ENCODE measurements at places on chromosomes 6 and 20.

DNA sequence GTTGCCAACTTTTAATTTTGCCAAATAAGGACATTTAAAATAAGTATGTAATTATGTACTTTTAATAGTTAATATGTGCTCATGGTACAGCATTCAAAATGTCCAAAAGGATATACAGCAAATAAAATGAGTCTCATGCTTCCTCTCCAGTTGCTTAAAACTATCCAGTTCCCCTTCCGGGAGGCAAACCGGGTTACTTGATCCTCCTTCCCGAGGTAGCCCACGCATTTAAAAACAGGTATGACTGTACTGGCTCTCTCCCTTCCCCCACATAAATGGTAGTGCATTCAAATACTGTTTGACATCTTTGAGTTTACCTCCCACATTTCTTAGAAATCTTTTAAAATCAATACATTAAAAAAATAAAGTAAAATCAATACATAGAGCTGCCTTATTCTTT is 66.4 kb downstream of the PHF20 start:
- no peak for DNase-seq

DNA sequence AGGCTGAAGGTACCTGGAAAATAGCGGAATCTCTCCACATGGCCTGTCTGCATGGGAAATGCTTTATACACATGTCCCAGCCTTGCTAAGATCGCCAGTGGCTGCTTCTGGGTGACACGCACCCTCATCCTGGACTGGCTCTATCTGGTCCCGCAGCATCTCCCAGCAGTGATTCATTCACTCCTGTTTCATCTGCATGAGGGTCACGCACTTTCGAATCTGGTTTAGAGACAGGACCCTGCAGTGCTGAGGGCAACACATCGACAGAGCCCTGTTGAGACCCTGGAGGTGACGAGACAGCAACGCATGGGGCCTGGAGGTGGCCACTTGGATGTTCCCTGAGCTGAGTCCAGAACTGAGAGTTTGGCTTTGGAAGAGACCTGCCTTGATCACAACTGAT is 136.5 kb downstream of the SMOC2 start:
- no peak for DNase-seq

DNA sequence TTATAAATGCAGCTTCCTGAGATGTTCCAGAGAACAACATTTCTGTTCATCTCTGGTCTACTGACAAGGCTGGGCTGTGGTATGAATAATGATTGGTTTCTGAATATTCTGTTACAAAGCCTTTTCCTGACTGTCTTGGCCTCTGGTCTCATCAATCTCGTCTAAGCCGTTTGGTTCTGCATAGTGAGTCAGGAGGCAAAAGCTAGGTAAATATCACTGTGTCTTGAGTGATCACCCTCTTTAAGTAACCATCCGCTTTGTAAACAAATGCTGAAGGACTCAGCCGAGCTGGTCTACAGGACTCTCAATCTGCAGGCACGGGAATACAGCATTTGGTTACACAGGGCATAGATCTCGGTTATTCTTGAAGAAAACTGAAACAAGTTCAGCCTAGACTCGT is 511.9 kb downstream of the KIF16B start:
- no peak for DNase-seq

DNA sequence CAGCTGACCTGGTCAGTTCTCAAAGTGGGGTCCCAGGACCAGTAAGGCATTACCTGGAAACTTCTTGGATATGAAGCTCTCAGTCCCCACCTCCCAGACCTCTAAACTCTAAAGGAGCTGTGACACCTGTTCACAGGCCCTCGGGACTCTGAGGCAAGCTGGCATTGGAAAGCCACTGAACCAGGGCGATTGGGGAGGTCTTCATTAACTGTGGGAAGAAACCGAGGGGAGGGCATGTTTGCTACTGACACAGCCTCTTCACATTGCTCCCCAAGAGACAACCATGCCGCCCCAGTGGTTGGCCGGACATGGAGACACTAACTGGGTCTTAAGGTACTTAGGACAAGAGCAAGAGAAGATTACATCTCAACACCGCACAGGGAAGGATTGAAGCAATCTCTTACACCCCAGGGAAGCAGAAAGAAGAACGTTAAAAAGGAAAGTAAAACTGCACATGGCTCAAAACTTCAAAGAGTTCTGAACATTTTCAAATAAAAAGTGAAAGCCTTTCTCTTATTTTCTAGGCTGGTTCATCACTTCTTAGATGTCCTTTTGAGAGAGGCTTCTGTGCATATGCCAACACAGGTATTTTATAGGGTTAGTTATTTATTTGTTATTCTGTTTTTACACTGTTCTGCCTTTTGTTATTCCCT is 210.0 kb upstream of the CST7 start:
- no peak for DNase-seq

DNA sequence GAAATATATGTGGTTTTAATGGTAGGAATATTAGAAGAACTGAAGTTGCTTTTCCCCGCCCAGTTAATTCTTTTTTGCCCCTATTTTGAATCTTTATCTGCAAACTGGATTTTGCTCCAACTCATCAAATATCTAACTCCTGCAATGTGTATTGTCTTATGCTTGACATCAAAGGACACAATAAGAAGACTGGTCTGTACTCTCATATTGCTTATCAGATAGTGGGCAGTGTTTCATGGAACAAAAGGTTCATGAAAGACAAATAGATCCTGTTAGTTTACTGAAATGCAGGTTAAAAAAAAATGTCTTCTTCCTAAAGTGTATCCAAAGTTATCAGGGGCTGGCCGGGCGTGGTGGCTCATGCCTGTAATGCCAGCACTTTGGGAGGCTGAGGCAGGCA is 27.7 kb upstream of the GTF3C6 start:
- DNase-seq = no peak

Data from NCI-H1092 treated with DMSO at 0.1 percent for 48 hours (cell line).